ENCODE measurements at places on chromosomes 5 and 9.

DNA sequence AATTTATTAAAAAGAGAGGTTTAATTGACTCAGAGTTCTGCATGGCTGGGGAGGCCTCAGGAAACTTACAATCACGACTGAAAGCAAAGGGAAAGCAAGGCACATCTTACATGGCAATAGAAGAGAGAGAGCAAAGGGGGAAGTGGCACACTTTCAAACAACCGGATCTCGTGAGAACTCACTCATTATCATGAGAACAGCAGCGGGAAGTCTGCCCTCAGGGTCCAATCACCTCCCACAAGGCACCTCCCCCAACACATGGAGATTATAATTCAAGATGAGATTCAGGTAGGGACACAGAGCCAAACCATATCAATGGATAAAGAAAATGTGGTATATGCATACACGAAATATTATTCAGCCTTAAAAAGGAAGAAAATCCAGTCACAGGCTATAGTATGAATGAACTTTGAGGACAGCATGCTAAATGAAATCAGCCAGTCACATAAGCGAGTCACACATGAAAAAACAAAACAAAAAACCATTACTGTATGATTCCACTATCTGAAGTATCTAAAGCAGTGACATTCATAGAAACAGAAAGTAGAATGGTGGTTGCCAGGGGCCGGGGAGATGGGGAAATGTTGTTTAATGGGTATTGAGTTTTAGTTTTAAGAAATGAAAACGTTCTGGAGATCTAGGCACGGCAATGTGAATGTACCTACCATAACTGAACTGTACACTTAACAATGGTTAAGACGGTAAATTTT lies 83.4 kb upstream of the PCA3 start:
- DNase-seq: no peak

DNA sequence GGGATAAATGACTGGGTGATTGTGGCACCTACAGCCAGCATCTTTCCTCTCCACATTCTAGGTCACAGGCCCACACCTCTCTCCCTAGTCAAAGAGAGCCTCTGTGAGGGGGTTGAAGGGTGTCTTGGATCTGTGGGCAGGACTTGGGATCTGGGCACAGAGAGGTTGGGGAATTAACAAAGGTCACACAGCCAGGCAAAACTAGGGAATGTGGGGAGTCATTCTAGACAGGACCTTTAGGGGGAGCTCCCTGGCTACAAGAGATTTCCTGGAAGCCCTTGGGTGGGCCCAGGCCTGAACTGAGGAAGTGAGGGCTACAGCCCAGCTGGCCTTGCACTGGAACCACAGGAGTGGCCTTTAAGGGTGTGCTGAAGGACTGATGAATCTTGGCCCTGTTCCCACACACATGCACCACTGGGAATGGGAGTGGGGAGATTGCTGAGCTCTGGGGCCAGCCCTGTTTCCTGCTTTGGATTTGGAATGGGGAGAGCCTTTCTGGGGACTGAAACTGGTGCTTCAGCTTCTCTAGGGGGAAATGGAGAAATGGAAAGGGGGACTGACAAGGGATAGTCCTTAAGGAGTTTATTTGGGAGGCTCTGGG lies 12.4 kb upstream of the CXXC5 start:
- peak; percentile 83 for DNase-seq

DNA sequence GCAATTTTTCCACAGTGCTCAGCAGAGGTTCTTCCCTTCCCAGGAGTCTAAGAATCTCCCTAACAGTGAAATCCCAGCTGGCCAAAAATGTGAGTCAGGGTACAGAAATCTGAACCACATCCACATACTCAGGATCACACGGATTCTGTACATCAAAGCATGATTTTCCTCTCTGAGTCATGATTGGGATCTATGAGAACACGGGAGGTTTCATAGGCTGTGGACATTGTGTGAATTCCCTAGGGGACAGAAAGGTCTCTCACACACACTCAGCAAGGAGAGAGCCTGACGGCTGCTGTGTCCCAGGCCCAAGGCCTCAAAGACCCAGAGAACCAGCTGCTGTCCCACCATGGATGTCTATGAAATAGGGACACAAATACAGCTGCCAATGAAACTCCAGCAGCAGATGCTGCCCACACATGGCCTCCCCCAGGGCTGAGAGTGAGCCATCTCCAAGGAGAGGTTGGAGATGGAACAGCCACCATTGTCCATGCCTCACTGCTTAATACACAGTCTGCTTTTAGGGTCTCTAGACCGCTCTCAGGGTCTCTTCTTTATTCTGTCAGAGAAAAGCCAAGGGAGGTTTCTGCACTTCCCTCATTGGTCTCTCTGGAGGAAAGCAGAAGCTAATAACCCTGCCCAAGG lies 102.7 kb downstream of the ADAMTS12 start:
- no peak for DNase-seq

DNA sequence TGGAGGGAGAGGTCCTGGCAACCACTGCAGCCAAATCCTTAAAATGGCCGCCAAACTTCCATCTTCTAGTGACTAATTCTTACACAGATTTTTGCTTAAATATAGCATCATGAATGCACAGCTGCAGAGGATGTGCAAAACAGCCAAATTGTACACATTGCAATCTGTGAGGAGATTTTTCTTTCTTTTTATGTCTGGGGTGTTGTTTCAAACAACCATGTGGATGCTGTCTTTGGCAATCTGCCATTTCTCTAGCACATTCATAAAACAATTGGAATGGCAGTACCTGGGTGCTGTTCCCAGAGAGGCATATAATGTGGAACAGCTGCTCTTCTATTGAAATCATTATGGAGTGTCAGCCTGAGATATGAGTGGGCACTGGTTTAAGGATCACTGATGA lies 1082.9 kb upstream of the SEMA6A start:
- DNase-seq: no peak

DNA sequence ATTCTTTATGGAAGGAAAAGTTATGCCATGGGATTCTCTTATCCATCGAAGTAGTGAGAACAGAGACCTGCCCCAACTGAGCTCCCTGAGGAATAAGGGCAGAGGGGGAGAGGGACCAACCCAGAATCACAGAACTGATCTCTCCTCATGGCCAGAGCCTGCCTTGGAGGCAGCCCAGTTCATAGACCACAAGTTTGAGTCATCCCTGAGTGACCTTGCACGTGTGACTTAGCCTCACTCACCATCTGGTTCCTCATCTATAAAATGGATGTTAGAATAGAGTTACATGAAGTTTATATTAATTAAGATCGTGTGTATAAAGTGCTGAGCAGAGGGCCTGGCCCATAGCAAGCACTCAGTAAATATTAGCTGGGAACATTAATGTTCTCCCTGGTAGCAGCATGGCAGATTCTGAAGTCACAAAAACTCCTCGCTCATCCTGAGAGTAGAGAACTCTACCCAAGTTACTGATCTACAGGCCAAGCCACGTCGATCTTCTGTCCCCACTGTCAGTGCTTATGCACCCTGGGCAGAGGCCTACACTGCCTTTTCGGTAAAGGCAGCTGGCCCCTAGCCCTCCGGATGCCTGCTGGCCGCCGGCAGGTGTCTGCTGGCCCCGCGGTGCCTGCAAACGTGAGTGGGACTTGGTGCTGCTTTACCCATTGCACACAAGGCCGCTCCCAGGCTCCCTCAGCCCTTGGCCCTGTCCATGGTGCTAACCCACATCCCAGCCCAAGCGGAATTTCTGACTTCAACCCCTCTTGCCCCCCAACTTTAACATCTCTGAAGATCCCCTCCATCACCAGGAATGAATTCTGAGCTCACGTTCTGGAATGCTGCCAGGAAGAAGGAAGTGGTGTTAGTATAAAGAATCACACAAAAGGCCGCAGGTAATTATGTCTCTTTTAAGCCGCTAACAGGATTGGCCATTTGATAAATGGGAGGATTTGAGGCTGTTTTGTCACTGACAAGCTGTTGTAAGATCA lies 61.1 kb upstream of the ARAP3 start:
- peak; percentile 41 for DNase-seq

DNA sequence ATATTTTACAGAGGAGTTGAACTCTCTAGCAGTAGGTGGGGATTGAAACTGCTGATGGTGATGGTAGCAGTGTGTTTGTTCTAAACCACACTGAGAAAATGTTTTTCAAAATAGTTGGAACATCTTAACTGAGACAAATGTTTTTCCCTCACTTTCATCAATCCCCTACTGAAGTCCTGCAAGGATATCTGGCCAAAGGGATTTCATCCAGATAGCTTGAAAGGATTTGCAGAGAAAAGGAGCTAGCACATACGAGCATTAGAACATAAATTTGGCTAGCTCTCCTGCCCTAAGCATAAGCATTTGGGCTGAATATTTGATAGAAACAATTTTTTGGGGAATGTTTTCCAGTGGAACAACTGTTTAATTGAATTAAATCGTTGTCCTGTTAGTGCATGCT lies 153.9 kb downstream of the CDH9 start:
- DNase-seq: no peak

All from kidney capillary endothelial cell (primary cell).